ENCODE measurements at places on chromosomes 16 and 17. TPM values are rescaled to one million over a fixed set of nuclear protein-coding genes. Genes with fewer than 3 reads are reported as not detected.

GRCh38 chr16:4096509-4096908 is 19.7 kb downstream of the ADCY9 start:
- no peak for DNase-seq

DNA sequence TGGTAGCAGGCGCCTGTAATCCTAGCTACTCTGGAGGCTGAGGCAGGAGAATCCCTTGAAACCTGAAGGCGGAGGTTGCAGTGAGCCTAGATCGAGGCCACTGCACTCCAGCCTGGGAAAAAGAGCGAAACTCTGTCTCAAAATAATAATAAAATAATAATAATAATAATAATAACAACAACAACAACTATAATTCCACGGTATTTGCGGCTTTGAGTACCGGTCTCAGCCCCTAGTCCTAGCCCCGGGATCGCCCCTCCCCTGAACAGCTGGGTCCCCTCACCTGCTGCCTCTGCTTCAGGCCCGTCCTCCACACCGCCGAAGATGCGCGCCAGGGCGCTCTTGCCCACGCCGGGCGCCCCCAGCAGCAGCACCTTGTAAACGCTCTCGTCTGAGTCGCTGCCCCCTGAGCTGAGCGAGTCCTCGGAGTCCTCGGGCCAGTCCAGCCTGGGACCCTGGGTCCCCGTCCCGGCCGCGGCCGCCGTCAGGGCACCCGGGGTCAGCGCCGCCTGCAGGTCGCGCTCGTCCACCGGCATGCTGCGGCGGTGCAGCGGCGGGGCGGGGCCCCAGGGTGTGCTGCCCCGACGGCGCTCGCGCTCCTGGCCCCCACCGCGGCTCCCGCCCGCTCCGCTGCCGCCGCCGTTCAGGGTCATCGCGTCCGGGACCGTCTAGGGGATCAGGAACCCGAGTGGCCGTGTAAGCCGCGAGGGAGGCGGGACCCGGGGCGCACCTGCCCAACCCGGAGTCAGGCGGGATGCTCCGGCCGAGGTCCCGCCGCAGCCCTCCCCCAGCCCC is 611 bp downstream of the RRAD start:
- no peak for DNase-seq

- no peak for DNase-seq
These were observed 154.8 kb upstream of the WSCD1 start for GRCh38 chr17:5915337-5915736.

DNA sequence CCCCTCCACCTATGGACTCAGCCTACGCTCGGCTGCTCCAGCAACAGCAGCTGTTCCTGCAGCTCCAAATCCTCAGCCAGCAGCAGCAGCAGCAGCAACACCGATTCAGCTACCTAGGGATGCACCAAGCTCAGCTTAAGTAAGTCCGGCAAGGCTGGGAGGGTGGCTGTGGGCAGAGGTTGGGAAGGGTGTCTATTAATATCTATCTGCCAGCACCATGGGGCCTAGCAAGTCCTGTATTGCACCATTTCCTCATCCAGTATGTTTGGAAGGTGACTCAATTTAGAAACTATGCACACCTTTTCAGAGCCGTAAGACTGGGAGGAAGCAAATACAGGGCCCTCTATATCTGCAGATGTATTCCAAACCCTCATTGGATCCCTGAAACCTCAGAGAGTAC is 45.0 kb upstream of the ARHGAP44 start:
- DNase-seq: no peak

NMRAL1 gene
- total RNA-seq: 33.1 TPM

Measured in HepG2 (cell line).